ENCODE measurements at places on chromosomes 2 and 18.

DNA sequence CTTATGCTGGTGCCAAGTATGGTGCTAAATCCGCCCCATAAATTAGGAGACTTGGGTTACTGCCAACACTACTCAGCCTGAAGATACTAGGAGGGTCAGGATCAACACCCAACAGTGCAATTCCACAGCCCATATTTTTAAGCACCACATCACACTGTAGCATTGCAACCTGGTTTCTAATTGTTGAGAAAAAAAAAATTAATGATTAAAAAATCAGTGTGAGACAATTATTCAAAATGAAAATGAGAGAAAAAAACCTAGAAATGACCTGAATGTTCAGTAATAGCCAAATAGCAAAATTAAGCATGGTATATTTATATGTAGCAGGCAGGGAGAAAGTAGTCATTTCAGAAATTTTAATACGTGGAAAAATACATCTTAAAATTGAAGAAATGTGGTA is 29.2 kb upstream of the HNRNPLL start:
- DNase-seq, result no peak

DNA sequence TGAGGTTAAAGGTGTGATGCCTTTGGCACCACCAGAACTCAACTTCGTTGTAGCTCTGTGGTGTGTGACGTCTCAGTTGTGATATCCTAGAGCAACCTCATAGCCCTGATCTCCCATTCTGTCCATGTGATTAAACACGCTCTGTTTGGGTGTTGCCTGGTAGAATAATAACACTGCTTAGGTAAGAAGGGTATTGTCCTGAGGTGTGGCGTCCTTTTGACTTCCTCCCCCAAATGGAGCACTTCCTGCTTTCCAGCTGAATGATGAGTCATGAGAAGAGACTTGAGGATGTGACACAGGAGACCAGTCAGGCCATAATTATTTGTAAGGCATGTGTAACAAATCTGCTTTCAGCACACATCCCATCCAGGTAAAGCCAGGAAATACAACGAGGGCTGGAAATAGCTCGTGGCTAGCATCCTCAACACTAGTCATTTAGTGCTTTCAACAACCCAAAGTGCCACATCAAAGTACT is 100.7 kb downstream of the RAPGEF4 start:
- DNase-seq, result no peak

DNA sequence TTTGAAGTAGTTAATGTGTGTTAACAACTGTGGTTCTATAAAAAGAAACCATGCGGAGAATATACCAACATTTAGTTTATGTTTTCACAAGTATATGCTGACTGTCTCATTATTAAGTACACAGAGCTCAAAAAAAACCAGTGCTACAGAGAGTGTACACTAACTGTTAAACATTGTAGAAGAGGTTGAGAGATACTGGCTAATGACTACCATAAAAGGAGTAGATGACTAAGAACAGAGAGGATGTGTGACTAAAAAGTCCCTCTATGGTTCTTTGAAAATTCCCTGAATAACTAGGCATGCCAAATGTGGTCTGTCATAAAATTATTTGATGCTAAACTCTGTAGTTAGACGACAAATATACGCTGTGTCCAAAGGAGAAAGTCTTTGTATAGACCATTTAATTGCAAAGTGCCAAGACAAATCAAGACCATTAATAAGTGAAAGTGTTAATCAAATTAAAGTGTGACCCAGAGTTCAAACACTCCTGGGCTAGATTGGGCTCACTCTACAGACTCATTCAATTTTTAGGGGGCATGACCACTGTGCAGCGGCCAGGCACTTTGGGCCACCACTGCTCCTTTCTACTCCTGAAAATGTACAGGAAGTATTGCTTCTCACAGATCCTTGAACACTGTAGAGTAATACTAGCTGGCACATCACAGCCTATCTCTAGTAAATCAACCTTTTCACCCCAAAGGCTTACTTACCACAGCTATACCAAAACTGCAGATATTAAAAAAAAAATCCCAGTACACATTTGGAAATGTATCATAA is 45.1 kb upstream of the SERTAD2 start:
- no peak for DNase-seq

DNA sequence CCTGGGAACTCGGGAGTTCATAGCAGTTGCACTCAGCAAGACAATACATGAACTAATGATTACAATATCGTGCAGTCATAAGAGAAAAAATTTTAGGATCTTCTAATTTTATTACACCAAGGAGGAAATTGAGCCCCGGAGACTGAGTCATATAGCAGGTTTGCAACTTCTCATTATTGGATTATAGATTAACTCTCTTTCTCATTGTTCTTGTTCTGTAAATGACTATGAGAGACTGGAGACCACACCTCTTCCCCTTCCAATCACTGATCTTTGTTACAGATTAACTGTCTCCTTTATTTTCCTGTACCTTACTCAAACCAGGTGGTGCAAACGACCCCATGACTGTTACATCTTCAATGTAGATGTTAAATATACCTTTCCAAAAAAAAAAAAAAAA is 435.8 kb upstream of the DDX18 start:
- DNase-seq, result no peak

GRCh38 chr18:10840743-10841142 is 308.6 kb downstream of the PIEZO2 start:
- no peak for DNase-seq

DNA sequence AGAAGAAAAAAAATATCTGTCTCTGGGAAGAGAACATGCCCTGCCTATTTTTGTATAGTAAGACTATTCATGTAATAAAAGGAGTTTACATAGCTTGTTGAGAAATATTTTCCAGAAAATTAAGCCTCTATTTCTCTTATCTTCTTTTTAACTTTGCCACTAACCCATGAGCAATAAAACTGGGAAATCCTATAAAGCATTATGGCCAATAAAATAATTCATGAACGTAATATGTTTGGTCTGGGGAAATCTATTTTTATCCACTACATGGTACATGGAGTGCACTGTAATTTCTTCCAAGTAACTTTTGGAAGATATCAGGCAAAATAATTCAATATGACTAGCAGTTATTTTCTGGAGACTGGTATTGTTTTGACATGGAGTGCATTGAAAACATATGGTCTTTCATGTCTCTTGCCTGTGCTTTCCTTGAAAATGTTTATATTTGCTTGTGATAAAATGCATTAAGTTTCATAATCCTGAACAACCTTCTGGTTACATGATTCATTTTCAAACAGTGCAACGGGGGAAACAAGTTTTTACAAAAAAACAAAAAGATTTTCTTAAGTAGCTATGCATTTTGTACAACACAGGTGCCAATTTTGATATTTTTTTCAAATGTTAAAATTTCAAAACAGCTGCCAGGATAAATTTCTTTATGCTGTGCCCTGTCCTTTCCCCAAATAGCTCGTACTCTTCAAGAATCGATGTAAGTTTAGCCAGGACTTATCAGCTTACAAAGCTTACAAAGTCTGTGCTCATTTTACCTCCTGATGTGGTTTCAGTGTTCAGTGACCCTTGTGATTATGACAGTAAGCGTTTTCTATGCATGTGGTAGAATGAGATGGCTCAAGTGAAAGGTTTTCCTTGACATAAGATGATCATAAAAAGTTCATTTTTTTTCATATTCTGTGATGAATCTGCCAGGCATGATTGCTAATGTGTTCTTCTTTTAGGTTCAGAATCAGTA is 194.5 kb downstream of the UBE2E3 start:
- DNase-seq, result no peak

DNA sequence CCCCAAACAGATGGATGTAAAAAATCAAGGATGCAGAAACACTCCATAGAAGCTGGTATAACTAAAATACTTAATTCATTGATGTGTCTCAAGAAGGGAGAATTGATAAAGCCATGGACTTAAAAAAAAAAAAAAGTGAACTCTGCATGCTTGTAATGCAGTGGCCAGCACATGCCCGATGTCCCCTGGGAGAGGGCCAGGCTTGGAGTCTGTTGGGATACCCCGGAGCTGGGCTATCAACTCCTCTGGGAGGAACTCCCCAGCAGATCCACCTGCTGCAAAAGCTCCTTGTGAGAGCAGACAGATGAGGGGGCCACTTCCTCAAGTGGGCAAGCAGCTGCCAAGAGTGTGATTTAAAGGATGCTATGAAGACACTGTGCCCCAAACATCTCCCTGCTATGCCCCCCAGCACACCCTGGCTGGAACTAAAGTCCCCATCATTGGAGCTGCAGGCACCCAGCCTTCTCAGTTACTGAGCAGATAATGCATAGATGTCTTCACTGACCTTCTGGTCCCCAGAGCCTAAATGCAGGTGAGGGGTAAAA is 311.5 kb upstream of the ID2 start:
- no peak for DNase-seq
